ENCODE measurements at places on chromosomes 3 and 15.

- no peak for DNase-seq
These were observed 159.4 kb downstream of the NEK10 start for GRCh38 chr3:27209617-27210264.

- no peak for DNase-seq
These were observed 274.2 kb downstream of the OCA2 start for GRCh38 chr15:27824841-27825422.

DNA sequence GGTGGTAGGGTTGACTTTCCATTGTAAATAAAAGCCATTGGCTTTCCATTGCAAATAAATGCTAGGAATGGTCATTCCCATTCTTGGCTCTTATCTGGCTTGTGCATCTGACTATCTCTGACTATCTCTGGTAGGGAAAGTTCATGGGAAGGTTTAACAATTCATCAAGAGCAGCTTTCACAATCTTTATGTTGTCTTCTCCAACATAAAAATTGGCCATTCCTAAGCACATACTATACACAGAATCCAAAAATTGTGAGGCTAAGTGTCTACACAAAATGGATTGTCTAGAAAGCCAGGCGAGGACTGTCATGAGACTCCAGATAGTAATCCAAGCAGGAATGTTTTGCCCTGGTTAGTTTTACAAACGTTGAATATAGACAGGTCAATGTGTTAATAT, 54.4 kb upstream of the WNT5A start:
- no peak for DNase-seq

DNA sequence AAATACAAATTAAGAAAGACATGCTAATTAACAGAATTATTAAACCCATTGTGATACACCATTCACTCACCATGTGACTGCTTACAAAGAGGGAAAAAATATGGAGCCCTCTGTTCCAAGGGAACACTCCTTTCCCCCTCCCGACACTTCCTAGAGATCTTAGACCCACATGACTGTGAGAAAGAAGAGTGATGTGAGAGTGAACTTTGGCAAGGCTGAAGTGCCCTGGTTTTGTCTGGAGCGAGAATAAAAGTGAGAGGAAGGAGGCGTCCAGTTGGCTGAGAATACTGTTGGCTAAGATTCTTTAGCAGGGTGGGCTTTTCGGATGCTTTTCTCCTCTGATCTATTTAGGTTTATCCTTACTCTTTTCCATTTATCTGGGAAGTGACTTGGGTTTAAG, 14.1 kb downstream of the CHL1 start:
- DNase-seq: no peak

DNA sequence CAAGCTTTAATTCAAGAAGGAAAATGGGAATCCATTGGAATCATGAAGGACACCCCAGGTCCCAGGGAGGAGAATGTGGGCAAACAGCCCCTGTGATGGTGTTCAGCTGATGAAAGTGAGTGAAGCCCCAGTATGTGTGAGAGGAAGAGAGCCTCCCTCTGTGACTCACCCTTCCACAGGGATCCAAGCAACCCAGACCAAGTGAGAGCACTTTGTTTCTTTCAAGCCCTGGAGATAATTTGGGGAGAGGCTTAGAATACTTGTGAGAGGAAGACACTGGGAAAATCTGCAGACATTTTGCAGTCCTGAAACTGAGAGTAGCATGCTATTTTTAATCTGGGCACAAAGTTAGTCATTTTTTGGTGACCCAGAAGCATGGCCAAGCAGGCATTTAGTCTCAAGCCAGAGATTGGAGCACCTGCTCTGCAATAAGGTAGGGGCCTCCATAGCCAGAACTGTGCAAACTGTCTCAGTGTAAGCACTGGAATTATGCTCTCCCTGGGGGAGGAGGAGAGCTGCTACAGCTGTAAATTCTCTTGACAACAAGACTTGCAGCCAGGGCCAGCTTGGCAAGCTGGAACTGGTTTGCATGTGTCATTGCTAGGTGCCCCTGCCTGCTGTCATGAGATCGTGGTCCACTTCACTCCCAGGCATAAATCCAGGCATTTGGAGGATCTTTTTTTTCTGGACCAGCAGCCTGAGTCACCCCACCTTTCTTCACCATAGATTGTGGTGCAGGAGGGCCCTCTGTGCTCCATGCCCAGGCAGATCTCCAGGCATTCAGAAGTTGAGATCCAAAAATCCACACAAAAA, 537.8 kb upstream of the DPPA4 start:
- DNase-seq: peak; percentile 49

DNA sequence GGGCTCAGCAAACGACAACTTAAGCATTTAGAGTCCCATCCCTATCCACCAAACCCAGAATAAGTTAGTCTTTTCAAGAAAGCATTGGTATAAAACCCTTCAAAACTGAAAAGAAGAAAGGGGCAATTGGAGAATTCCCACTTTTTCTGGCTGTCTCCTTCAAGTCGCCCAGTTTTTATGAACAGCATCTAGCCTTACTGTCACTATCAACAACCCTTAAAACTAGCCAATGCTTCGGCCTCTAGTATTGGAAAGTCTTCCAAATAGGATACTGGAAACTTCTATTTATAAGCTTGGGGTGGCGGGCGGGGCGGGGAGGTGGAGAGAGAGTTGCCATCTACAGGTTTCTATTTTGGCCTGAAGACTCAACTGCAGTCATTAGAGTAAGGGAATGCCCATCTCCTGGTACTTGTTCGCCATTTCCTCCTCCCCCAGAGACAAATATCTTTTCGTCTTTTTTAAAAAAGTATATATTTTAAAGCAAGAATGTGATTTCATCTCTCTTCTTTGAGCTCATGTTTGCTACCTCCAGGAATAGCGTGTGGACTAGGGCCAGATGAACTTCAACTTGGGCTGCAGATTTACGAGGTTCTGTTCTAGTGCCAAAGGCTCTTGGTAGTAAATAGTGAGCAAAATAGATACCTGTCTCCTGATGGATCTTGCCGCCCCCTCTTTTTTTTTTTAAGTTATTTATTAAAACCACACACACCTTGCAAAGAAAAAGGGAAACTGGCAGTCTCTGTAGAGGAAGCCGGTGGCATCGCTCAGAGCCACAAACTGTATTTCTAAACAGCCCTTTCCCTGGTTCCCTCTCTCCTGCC, 2.7 kb downstream of the BCL6 start:
- peak; percentile 48 for DNase-seq

GRCh38 chr3:164640591-164640990, 437.7 kb downstream of the SI start:
- no peak for DNase-seq

DNA sequence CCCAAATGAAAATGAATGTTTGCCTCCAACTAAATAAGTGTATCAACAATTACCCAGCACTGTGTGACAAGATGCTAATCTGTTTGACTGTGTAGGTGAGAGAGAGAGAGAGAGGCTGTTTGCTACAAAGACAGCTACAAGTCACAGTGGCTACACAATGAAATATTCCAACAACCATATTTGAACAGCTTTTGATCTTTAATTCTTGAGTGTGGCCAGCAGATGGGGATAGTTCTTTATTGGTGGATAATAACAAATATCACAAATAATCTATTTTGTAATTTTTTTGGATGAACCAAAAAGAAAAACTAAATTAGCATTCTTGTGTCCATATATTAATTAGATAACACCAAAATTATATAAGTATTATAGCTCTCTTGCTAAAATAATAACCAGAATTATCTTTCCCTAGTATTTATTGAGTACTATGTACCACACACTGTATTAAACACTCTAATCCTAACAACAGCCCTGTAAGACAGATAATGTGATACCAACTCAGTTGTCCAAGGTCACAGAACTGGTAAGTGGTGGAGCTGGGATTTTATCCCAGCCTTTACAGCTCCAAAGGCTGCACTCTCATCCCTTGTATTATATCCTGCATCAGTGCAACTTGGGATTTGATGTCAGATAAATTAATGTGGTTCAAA, 61.9 kb upstream of the C3orf80 start:
- peak; percentile 33 for DNase-seq

- DNase-seq: peak; percentile 20
These were observed 112.1 kb upstream of the ICE2 start for GRCh38 chr15:60590935-60591495.

GRCh38 chr15:101193806-101194545, 57.9 kb downstream of the CHSY1 start:
- DNase-seq: no peak

- DNase-seq: no peak
These were observed 261.3 kb downstream of the RPLP1 start for GRCh38 chr15:69713726-69714559.

- no peak for DNase-seq
These were observed 17.7 kb downstream of the SH2D7 start for GRCh38 chr15:78110096-78110495.

GRCh38 chr3:175208326-175208725, 349.2 kb downstream of the NAALADL2 start:
- DNase-seq: peak; percentile 16

- DNase-seq: peak; percentile 59
These were observed 23.6 kb downstream of the RHCG start for GRCh38 chr15:89472785-89473256.

DNA sequence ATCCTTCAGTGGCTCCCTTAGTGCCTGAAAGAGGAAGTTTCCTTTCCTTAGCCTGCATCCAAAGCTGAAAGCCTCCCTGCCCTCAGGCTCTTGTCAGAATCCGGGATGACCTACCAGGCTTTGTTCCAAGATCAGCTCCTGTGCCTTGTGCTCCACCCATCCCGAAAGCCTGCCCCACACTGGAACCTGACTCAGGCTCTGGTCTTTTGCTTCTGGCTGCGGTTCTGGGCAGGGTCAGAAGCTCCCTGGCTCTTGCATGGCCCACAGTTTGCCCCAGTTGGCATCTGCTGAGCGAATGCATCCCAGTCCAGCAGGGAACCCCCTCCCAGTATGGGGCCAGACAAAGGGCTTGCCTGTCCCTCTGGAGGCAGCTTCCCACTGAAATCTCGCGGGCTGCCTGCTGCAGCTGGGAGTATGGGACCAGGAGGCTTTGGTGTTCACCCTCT, 25.9 kb upstream of the KIF23 start:
- DNase-seq: peak; percentile 88

- DNase-seq: no peak
These were observed 77.4 kb downstream of the ANXA2 start for GRCh38 chr15:60320365-60320764.

DNA sequence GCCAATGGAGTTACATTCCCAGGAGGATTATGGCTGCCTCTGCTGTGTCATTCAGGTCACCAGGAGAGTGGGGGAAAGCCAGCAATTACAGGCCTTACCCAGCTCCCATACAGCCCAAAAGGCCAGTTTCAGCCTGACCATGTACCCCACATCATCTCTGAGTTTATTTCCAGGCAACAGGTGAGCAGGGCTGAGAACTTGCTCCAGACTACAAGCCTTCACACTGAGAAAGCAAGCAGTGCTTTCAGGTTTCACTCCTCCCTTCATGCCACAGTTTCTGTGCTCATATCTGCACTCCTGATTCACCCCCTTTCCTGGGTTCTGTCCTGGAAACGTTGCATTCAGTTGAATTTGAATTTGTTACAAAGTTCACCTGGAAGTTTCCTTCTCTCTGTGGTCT, 68.1 kb upstream of the ABI3BP start:
- no peak for DNase-seq

DNA sequence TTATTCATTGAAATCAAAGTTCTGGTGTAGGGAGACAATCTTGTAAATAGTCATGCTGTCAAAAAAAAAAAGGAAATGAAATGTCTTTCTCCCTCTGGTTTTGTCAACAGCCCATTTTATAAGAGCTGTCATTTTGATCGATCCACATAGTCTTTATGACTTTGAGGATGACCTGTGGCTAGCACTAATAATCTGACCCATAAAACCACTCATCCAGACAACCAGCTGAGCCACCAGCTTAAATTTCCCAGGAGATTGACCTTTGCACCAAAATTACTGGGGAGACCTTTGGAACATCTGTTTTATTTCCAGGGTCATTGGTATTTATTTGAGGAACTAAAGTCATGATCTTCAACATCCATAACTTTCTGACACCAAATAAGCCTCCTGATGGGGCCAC, 98.5 kb upstream of the MME start:
- DNase-seq: no peak

DNA sequence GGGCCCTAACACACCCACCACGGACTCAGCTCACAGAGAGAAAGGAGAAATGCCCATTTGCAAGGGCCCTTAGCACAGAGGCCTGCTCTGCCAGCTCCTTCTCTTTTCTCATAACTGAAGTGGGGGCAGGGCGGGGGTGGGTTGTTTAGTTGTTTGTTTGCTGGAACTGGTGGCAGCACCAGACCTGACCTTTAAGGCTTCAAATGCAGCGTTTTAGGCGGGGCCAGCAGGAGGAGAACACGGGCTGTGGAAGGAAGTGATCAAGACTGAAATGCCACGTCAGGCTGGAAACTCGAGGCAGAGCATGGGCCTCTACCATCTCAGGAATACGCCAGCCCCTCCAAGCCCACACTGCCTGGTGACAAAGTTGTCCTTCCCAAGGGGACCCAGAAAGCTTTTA, 9.3 kb downstream of the CACNA2D2 start:
- DNase-seq: no peak

DNA sequence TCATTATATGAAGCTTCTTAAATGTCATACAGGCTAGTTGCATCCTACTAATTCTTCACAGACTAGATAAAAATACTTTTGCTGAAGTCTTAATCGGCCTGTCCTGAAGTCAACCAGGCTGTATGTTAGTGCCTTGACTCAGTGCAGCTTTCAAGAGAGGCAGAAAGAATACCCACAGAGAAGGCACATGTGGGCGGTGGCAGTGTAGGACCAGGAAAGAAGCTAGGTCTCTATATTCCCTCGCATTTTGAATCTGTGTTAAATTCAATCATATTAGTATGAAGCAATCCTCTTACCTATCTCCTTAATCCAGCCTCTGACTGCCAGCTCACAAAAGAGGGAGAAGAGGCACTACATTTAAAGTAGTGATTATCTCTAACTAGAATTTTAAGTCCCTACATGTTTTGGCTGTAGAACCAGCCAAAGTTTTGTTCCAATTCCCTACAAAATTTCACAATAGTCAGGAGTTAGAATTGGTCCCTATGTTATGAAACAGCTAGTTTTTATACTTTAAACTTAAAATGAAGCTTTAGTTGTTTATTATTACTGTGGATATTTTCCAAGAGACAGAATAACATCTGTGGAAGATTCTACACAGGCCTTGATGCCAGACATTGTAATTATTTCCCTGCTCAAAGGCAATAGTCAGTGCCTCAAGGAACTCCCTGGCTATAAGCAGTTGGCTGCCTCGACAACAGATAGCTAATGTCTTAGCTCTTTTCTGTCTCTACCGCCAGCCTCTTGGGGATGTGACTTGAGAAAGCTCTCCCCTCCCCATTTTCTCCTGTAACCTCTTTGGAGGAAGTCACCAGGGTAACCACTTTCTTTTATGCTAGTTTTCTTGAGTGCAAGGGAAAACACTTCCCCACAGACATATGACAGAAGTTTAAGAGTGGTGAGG, 31.9 kb downstream of the CRTC3 start:
- no peak for DNase-seq

- peak; percentile 51 for DNase-seq
These were observed 26.5 kb downstream of the NEO1 start for GRCh38 chr15:73078722-73079121.

DNA sequence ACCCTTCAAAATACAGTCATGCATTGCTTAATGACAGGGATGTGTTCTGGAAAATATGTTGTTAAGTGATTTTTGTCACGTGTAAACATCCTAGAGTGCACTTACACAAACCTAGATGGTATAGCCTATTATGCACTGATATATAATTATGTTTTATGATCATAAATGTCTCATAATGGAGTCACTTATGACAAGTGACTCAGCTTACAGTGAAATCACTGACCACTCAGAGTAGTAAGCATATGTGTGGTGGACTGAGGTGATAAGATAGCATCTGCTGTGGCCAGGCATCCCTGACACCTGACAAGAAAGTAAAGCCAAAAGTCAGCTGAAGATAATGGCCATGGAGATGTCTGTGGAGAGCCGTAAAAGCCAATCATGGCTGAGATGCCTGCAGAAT, 5.4 kb downstream of the ACAD11 start:
- peak; percentile 6 for DNase-seq
